K562 (cell line): ENCODE measurements at places on chromosomes 1 and 21. TPM values are rescaled to one million over a fixed set of nuclear protein-coding genes. Genes with fewer than 3 reads are reported as not detected.

The AK2 gene
- total RNA-seq: 509 and 517 TPM in 2 replicates

The VAV3 gene
- total RNA-seq: not detected in 2 replicates

The JAM2 gene
- not detected in 2 replicates for total RNA-seq

The INSRR gene
- 0.18 TPM in 2 replicates for total RNA-seq

The CCDC24 gene
- total RNA-seq: 4.4 and 5.2 TPM in 2 replicates

The ANGPTL3 gene
- total RNA-seq: not detected in 2 replicates

The CA6 gene
- not detected in 2 replicates for total RNA-seq

The ADAMTSL4 gene
- total RNA-seq: 163 and 212 TPM in 2 replicates

DNA sequence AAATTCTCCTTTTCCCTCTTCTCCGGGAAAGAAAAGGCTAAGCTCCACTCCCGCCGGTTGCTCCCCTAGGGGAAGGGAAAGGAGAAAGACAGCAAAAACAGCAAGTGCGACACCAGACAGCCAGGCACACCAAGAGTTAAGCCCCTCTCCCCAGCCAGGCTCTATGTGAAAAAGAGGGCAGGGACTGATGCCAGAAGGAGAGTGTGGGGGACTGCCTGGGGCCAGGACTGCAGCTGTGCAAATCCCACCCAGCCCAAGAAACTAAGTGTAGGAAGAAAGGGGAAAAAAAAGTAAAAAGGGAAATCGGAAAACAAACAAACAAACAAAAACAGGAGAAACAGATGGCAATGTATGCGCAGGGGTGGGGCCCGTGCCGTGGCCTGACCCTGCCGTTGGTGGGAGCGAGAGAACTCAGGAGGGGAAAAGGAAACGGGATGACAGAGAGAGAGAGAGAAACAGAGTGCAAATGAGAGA is 27.7 kb upstream of the FMO1 start:
- no peaks in the 10 kb centered on the region for H3K4me1 ChIP-seq
- no peak for DNase-seq
- no peaks in the 10 kb centered on the region for H3K36me3 ChIP-seq

DNA sequence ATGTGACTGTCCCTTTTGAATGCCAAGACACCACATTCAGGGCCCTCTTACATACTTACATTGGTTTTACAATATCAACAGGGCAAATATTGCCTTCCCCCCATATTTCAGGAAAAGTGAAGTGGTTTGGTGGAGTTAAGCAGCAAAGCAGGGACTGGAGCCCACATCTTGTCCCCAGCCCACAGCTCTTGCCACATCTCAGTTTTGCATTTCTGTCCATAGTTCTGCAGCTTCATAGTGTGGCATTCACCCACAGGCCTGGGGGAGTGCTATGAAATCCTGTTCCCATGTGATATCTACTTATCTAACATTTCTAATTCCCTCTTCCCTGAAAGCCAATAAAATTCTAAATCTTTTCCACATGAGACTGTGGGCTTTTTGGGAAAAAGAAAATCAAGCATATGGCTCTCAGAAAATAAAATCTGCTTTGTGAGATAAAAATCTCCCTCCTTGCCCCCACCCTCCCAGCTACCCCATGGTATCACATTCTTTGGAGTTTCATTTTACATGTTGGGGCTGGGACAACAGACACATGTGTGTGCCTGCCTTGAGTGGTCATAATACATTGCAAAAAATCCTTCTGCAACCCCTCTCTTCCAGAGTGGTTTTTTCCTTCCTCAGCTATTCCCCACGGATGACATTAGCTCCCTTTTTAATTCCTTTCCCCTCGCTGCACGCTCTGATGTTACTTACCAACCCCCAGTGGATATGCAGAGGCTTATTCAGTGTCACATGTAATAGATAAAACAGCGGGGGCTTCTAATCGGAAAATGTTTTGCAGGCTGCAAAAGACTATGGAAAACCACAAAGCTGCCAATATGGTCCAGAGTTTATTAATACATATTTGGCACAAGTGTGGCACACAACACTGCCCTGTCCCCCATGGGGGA is 20.5 kb upstream of the CD2 start:
- DNase-seq: no peak
- H3K36me3 ChIP-seq: no peaks in the 10 kb centered on the region
- peaks cover 2% of the 10 kb centered on the region; the same call in 2 of the 3 replicates for H3K4me1 ChIP-seq
- H3K27me3 ChIP-seq: no peaks in the 10 kb centered on the region

DNA sequence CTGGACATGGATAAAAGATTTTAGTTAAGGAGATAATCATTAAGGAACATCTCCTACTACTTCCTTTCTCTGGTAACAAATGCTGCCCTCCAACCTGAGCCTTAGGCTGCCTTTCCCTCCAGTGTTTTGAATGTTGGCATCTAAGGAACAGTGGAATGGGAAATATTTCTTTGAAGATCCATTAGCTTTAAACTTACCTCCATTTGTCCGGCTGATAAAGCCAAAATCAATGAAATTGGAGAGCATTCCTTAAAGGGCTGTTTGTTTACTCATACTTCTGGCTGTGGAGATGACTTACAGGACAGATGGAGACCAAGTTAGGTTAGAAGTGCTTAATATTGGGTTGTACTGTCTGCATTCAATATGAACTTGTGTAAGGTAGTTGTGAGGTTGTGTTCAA is 439.1 kb downstream of the PLA2G4A start:
- H3K27me3 ChIP-seq: no peaks in the 10 kb centered on the region
- no peaks in the 10 kb centered on the region for H3K36me3 ChIP-seq
- no peaks in the 10 kb centered on the region for H3K4me1 ChIP-seq
- DNase-seq: no peak

DNA sequence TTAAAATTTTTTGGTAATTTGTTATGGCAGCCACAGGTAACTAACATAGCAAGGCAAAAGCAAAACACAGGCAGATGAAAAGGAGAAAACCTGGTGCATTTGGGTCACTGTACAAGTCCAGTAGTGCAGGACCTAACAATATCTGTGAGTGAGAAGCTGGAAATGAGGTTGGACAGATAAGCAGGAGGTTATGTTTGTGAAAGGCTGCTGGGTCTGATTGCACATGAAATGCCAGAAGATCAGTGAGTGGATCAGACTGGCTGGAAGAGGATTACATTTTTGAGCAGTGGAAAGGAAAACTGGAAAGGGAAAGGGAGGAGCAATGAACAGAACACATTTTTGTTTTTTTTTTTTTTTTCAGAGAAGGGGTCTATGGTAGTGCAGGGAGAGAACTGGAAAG is 73.6 kb downstream of the CYYR1 start:
- H3K36me3 ChIP-seq: no peaks in the 10 kb centered on the region
- no peak overlapping the region for H3K27ac ChIP-seq
- H3K4me1 ChIP-seq: no peaks in the 10 kb centered on the region
- no peak overlapping the region for H3K4me3 ChIP-seq

DNA sequence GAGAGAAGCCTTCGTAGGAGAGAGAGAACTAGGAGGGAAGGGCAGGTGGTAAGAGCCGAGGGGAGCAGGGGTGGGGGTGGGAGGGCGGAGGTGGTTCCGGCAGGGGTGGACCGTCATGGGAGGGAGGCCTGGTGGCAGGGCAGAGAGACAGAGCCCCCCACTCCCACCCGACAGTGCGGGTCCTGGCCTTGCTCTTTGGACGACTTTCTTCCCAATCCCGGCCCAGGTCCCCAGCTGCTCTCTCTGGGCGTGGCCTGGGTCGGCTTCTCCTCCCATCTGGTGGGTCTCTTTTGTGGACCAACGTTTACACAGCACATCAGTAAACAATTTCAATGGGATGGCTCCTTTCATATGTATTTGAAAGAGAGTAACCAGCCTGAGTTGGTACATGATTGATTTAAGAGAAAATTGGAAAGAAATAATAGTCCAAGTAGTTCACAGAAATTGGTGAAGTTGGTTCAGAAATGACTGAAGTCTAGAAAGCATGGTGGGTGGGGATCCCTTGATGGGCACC is 56.9 kb downstream of the LDLRAD2 start:
- H3K36me3 ChIP-seq: peaks cover 75% of the 10 kb centered on the region; the same call in 2 of the 3 replicates
- DNase-seq: no peak
- no peak overlapping the region for H3K27ac ChIP-seq
- no peak overlapping the region for H3K4me3 ChIP-seq

DNA sequence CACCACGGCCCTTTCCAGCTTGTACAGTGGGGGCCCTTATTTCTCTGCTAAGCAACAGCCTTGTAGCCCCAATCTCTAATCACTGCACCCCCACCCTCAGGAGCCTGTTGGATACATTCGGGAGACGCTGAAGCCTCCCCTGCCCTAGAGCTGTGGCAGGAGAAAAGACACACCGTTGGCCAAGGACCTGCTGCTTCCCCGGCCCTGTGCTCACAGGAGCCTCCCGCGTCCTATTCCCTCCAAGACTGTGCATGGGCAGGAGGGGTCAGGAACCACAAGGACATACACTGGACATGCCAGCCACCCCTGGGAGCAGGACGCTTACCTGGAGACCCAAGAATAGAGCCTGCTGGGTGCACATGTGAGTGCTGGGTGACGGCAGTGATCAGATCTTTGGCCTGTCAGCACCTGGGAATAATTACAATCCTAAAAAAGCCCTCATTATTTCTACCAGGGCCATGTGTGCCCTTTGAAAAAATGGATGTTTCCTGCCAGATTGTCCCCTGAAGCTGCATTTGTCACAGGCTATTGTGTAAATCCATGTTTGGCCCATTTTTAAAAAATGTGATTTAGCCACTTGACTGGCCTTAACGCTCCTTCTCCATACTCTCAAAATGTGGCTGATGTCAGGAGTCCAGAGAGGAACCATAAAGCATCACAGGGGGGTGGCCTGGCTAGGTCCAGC is 590.6 kb downstream of the MATN1 start:
- H3K27me3 ChIP-seq: peaks cover 16% of the 10 kb centered on the region
- no peak overlapping the region for H3K4me3 ChIP-seq
- DNase-seq: no peak
- peaks cover 34% of the 10 kb centered on the region; the same call in 2 of the 3 replicates for H3K4me1 ChIP-seq
- no peaks in the 10 kb centered on the region for H3K36me3 ChIP-seq

DNA sequence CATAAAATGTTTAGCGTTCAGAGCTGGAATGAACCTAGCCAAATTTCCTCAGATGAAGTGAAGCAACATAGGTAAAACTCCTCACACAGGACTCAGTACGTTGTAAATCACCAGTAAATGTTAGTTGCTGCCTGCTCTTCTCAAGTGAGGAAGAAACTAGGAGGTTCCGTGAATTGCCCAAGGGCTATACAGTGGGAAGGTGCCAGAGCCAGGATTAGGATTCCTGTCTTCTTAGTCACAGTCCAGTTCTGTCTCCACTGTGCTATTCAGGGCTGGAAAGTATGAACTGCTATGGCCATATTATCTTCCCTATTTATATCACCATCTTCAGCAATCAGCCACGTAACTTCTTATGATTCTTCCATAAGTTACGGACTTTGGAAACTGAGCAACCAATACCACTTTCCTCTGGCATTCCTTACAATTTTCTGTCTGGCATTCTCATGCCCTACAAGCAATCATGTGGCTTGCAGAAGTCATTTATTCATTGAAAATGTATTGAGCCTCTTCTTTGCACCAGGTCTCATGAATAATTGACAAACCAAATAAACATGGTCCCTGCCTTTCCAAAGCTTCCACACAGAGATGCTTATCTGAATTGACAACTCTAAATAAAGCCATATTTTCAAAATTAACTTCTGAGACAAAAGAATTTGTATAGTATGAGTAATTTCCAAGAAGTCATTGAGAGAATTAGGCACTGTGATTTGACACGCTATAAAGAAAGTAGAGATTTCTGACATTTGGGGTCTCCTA is 271.6 kb upstream of the SGIP1 start:
- DNase-seq: no peak
- no peak overlapping the region for H3K4me3 ChIP-seq
- H3K4me1 ChIP-seq: no peaks in the 10 kb centered on the region

DNA sequence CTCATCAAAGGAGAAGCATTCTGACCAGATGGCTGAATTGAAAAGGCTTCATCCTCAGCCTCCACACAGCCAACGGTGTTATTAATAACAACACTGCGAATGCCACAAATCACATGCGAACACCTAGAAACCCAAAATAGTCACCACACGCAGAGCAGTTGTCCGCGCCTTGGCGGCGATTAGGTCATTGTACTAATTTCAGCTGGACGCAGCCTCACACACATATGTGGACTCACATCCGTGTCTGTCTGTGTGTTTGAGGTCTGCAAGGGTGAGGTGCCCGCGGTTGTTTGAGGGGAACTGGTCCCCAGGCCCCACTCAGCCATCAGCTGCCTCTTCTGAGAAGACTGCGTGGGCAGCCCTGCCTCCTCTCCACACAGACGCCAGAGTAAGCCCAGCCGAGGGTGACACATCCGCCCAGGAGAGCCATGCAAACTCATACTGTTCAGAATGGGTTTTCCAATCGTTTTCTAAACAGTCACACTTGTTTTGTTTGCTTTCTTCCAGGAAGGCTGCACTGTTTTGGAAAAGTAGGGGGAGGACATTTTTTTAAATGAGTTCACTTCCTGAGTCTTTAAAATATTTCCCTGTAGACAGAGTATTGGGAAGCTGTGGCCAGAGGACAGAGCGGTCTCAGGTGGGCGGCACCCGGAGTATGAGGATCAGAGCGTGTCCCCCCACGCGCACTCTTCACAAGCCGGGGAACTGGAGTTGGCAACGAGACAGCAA is 53.4 kb downstream of the TOMM20 start:
- H3K4me1 ChIP-seq: peaks cover 21% of the 10 kb centered on the region
- H3K27me3 ChIP-seq: no peaks in the 10 kb centered on the region
- H3K4me3 ChIP-seq: no peak overlapping the region
- H3K27ac ChIP-seq: 0 out of 3 replicates have a peak overlapping the region, but pooled peaks have one; percentile 31

GRCh38 chr1:38555594-38555993 is 304.0 kb downstream of the RRAGC start:
- no peaks in the 10 kb centered on the region for H3K36me3 ChIP-seq
- H3K27me3 ChIP-seq: peaks cover 19% of the 10 kb centered on the region
- DNase-seq: peak; percentile 34
- H3K27ac ChIP-seq: no peak overlapping the region
